ENCODE measurements at places on chromosomes 4 and X.

- no peak for DNase-seq
These were observed 18.7 kb downstream of the CHM start for GRCh38 chrX:86028681-86029080.

- DNase-seq: no peak
These were observed 105.7 kb upstream of the GATB start for GRCh38 chr4:151866592-151866918.

DNA sequence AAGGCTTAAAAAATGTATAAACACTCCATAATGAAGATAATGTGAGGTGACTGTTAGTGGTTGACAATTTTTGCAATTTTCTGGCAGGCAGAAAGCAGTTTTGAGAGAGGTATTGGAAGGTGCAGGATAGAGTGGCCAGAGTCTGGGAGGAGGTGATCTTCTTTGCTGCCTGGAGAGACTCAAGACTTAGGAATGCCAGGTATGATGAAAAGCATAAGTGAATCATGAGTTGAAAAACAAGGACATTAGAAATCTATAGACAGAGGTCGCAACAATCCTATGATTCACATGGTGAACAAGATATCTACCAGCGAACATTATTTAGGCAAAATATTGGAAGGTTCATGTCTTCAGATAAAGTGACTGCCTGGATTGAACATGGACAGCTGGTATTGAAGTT lies 118.5 kb downstream of the CFAP299 start:
- DNase-seq: no peak

DNA sequence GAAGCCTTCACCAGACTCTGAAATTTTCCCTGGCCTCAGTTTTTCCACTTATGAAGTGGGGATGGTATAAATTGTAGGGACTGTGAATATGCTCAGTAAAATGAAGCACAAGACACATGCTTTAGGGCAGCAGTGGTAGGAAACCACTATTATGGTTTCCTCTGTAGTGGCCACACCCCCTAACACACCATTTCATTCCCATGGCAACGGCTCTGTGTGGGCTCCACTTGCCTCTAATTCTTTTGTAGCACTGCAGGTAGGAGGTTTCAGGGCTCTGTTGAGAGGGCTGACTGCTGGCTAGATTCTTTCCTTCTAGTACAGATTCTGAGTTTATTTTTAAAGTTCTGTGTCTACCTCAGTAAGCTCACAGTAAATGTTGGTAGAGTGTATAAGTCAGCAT lies 3.5 kb upstream of the VMA21 start:
- DNase-seq: no peak

- DNase-seq: no peak
These were observed 496.9 kb upstream of the DIPK2B start for GRCh38 chrX:45697591-45697990.

- no peak for DNase-seq
These were observed 36.9 kb upstream of the TENM3 start for GRCh38 chr4:182206266-182206665.

DNA sequence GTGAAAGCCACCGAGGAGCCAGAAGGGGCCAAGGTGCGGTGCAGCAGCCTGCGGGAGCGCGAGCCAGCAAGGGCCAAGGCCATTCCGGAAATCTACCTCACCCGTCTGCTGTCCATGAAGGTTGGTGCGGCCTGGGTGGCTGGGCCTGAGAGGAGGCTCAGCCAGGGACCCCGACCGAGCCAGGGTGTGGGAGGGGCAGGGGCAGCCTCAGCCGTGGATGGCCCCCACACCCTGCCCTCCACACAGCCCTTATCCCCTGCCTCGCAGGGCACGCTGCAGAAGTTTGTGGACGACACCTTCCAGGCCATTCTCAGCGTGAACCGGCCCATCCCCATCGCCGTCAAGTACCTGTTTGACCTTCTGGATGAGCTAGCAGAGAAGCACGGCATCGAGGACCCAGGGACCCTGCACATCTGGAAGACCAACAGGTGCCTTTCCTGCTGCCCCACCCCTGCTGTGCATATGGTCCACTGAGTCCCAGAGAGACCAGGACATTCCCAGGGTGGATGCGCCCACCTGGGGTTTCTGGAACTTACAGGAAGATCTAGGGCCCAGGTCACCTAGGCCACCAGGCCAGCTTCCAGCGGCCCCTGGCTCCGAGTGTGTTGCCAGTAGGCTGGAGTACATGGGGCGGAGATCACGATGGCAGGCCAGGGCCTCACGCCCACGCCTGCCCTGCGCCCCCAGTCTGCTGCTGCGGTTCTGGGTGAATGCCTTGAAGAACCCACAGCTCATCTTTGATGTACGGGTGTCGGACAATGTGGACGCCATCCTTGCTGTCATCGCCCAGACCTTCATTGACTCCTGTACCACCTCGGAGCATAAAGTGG lies 3.4 kb upstream of the SRPK3 start:
- DNase-seq: no peak

DNA sequence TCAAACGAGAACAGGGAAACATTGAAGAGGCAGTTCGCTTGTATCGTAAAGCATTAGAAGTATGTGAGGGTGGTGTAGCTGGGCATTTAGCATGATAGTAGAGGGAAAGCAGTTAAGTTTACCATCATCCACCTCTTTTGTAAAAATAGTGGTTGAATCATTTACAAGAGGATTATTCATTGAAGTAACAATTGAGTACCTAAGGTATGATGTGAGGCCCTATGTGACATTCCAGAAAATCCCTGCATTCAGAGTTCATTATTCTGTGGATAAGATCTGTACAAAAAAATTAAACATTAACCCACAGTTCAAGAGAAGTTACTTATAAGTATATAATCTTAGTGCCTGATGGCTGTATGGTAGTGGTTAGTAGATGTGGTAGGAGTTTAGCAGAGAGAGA lies 22.2 kb upstream of the GCNA start:
- DNase-seq: no peak

DNA sequence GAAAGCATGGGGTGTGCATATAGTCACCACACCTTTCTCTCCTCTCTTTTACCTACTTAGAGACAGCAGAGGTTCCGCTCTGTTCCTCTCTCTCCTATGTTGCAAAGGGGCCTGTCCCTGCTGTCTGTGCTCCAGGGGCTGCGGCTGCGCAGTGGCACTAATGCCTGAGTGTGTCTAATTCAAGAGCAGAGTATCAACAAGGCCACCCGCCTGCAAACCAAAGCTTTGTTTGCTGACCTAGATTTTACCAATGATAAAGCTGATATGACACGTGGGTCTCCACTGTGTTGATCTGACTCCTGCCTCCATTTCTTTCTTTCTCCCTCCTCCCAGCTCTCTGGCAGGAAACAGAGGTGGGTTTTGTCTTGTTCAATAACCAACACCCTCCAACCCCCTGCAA lies 74.9 kb downstream of the NSG1 start:
- DNase-seq: no peak

GRCh38 chrX:153884590-153884989 lies 1.4 kb downstream of the L1CAM start:
- DNase-seq: no peak

- DNase-seq: no peak
These were observed 211.4 kb downstream of the LDB2 start for GRCh38 chr4:16687011-16687410.

DNA sequence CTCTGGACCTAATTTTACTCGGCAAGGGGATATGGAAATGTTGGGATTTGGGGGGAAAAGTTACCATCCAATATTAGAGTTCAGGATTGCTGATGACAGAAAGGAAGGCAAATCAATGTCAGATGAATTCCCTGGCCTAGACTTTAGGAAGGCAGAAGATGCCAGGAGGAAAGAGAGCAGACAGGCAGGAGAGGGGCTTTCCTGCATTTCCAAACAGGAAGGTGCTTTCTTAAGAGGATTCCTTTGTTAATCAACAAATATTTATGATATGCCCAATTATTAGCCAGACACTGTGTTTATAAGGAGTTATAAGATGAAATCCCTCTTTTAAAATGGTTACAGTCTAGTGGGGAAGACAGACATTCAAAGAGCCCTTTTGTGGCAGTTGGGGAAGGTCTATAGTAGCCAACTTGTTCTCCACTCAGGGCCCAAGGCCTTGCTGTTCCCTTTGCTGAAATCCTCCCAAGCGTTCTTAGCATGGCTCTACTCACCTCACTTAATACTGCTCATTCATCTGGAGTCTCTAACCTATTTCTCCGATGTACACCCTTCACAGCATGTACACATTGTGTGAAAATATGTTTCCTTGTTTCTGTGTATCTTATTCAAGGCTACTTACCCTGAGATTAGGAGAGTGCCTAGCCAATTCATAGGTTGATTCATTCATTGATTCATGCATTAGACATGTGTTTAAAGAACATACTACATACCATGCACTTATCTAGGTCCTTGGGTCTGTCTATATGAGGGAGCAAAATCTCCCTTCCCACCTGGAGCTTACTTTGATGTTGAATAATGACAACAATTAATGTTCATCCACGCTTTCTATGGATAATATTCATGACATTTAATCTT lies 5.3 kb downstream of the IGFBP7 start:
- DNase-seq: no peak

DNA sequence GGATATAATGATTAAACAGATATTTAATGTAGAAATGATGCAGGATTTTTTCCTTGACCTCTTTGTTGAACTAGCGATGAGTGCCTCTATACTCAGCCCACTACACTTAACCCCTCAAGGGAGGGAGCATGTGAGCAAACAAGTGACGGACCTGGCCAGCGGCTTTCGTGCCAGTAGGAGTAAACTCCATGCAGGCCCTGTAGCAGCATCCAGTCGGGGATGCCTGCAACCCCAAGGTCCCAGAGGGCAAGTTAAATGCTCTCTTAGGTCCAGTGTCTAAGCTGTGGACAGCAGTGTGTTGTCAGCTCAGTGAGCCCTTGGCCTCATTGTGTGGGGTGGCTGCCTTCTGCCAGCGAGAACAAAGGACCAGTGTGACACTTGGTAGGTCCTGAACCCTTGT lies 708.7 kb downstream of the TECRL start:
- DNase-seq: no peak

DNA sequence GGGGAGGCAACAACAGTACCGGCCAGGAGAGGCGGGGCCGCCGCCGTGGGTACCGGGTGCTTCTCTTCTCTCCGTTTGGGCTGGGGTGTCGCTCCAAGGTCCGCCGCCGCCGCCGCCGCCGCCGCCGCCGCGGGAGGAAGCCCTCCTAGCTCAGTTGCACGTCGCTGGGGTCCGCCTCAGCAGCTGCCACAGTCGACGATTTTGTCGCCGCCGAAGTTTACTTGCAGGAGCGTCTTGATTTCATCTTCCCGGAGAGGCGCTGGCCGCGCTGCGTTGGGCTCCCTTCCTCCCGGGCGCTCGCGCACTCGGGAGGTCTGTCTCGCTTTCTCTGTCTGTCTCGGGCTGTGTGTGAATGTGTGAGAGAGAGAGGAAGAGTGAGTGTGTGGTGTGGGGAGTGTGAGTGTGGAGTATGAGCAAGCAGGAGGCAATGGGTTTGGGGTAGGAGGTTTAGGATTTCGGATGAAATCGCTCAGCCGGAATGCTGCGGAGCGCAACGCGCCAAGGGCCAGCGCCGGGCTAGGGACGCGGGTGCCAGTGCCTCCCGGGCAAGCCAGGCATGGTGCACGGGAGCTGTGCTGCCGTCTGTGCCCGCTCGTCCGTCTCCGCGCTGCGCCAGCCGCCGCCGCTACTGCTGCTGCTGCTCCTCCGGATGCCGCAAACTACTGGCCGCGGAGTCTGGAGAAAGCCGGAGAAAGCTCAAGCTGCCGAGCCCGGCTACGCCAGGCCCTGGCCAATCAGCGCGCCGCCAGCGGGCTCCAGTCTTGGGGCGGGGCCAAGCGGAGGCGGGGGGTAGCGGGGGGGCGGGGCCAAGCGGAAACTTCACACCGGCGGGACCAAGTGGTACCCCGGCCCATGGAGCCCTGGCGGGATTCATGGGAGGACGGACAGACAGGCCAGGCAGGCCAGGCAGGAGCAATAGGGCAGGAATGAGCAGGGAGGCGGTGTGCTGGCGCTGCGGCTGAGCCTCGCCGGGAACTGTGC lies at the start of gene PCDH19:
Gene PCDH19, minus strand, starts transcription at position 664 of the 981 bp plus-strand sequence. CDS start 1,676 bp downstream, outside the sequence.
- peak; percentile 60 for DNase-seq

GRCh38 chrX:41005445-41005992 lies 79.7 kb upstream of the USP9X start:
- DNase-seq: no peak

GRCh38 chrX:973010-973632 lies 239.3 kb downstream of the CRLF2 start:
- no peak for DNase-seq

DNA sequence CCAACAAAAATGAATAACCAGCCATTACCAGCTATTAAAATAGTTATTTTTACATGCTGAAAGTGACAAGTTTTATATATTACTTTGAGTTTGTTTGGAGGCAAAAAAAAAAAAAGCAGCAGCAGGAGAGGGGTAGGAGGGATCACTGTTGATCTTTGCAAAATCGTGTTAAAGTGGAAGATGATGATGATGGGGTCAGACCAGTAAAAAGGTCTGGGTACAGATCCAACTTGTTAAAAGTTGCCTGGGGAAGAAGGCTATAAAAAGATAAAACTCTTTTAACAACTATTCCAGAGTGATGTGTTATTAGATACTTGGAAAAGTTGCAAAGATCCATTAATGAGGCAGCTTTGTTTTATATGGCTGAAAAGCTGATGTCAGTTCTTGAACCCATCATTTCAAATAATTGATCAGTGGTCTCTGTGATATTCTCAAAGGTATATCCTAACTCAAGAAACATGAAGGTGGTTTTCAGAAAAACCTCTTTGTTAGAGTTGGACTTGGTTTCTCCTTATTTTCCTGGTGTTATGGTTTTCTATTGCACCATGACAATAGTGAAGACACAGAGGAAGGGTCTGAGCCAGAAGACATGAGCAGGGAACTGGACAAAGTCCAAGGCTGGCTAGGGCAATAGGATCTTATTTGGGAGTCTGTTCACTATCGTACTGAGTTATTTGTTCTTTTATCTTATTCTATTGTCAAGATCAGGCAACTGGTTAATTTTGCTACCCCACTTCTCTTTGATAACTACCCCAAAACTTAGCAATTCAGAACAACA lies 44.8 kb downstream of the EDNRA start:
- DNase-seq: no peak

GRCh38 chr4:7172508-7172907 lies 19.8 kb upstream of the SORCS2 start:
- no peak for DNase-seq

DNA sequence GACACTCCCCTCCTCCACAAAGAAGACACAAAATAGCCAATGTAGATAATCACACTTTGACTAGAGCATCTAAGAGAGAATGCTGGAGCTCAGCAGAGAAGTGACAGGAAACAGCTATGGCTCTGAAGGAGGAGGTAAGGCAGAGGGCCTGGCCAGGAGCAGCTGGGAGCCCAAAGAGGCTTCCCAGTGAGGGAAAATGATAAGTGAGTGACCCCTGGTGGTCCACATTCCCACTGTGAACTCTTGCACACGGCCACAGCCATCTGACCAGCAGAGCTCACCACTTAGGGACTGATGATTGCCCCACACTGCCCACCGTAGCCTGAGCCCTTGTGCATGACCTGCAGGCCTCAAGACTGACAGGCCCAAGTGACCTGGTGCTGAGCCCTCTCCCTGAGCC lies 162.7 kb upstream of the GALNTL6 start:
- DNase-seq: no peak

GRCh38 chrX:152020888-152021287 lies 46.4 kb upstream of the GABRE start:
- no peak for DNase-seq

- no peak for DNase-seq
These were observed 750.4 kb upstream of the AGA start for GRCh38 chr4:178192611-178193010.

- no peak for DNase-seq
These were observed 10.7 kb downstream of the SMIM10L2A start for GRCh38 chrX:135432453-135432852.

All from anterior cingulate cortex (tissue), 58 donors.